ENCODE measurements at places on chromosomes 16 and 17. TPM values are rescaled to one million over a fixed set of nuclear protein-coding genes. Genes with fewer than 3 reads are reported as not detected.

DNA sequence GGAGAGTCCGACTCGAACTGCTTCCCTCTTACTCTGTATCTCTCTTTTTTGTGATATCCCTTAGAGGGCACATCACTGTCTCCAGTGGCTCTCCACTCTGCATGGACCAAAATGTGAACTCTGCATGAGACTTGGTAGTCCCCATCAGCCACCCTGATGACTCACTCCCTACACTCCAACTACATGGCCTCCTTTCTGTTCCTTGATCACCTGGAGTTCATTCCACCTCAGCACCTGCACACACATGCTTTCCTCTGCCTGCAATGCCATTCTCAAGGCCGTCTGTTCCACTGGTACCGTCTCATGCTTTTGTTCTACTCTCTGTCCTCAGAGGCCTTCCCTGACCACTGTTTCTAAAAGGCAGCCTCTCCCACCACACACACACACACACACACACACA lies 109.3 kb downstream of the DNAH9 start:
- no peaks in the 10 kb centered on the region for H3K4me1 ChIP-seq
- no peaks in the 10 kb centered on the region for H3K27me3 ChIP-seq
- no peaks in the 10 kb centered on the region for H3K36me3 ChIP-seq
- H3K27ac ChIP-seq: no peak overlapping the region

KRTAP1-5 gene
- not detected for total RNA-seq

GRCh38 chr17:55117164-55117563 lies 147.6 kb upstream of the HLF start:
- no peaks in the 10 kb centered on the region for H3K36me3 ChIP-seq
- no peak for DNase-seq
- no peak overlapping the region for H3K27ac ChIP-seq
- no peak overlapping the region for H3K4me3 ChIP-seq

DNA sequence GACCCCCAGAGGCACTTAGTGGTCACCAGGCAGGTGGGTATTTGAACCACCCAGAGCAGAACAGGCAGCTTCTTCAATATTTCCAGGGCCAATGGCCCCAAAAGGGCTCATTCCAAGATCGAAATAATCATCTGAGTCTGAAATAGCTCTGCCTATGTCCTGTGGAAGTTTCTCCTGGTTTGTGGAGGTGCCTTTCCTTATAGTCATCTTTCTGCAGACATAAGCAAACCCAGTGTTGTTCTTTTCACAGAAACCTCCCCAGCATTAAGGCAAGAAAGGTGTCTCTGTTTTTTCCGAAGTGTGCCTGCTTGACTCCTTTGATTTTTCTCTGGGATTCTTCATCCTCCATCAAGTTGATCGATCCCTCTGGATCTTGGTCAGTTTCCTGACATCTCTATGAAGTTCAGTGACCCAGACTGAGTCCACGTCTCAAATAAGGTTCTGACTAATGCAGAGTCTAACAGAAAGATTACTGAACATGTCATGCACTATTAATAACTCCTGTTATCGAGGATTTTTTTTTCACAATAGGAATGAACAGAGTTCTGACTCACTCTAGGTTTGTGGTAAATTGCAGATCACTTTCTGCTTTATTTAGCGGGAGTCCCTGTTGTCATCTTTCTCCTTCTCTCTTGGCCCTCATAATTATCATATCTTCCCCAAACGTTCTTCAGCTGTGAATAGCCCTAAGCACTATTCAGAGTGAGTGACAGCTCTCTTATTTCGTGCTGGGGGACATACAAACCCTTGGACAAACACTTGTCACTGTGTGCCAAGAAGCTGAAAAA lies 1.5 kb downstream of the LRRC3C start:
- no peaks in the 10 kb centered on the region for H3K27me3 ChIP-seq
- no peak for DNase-seq
- peak overlapping the region; percentile 96 for H3K4me3 ChIP-seq
- H3K4me1 ChIP-seq: peaks cover 6% of the 10 kb centered on the region

- no peak overlapping the region for H3K27ac ChIP-seq
- no peaks in the 10 kb centered on the region for H3K4me1 ChIP-seq
- no peak for DNase-seq
- no peak overlapping the region for H3K4me3 ChIP-seq
- no peaks in the 10 kb centered on the region for H3K36me3 ChIP-seq
Measured at GRCh38 chr16:29714972-29715371, 30.8 kb downstream of the C16orf54 start.
